Naive thymus-derived CD8-positive, alpha-beta T cell (primary cell): ENCODE measurements at places on chromosomes 11 and 22.

DNA sequence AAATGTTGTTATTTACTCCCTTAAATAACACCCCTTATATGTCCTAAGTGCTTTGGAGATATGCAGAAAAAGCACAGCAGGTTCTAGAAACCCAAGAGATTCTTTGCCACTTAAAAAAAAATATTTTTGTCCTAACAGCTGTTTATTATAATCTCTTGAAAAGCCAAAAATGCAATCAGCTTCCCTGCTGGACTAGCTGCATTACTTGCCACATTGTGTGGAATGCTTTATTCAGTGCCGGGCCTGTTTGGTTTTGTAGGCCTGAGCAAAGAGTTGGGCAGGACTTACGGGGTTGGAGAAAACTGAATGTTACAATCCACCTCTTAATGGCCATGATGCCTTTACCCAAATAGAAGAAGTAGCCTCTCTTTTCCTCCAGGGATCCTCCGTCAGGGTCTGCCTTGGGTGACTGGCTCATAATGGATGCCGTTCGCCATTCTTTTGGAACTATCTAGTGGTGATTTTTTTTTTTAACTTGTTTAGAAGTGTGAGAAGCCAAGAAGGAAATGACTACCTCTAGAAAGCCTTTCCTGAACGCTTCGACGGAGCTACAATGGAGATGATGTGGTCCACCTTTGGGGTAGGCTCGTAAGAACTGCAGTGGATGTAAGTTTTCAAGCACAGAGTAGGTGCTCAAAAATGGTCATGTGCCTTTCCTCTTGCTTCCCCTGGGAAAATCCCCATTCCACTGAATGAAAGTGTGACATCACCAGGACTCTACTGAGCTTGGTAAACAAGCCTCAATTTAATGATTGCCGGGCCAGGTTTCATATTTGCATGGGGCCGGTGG, 241.3 kb upstream of the NCAM1 start:
- no peaks in the 10 kb centered on the region for H3K4me1 ChIP-seq
- H3K36me3 ChIP-seq, result no peaks in the 10 kb centered on the region
- no peak for DNase-seq
- H3K27me3 ChIP-seq, result peaks cover 8% of the 10 kb centered on the region
- H3K4me3 ChIP-seq, result no peak overlapping the region
- H3K27ac ChIP-seq, result no peak overlapping the region

- no peaks in the 10 kb centered on the region for H3K36me3 ChIP-seq
- peak; percentile 46 for DNase-seq
- H3K4me1 ChIP-seq, result no peaks in the 10 kb centered on the region
- peaks cover 63% of the 10 kb centered on the region for H3K27me3 ChIP-seq
Measured at GRCh38 chr11:69918938-69919650, 99.9 kb upstream of the FGF3 start.

GRCh38 chr11:110311783-110312579, 15.6 kb upstream of the RDX start:
- H3K4me3 ChIP-seq, result no peak overlapping the region
- no peaks in the 10 kb centered on the region for H3K27me3 ChIP-seq
- DNase-seq, result no peak
- no peaks in the 10 kb centered on the region for H3K36me3 ChIP-seq

- H3K4me3 ChIP-seq, result no peak overlapping the region
- peaks cover 2% of the 10 kb centered on the region for H3K27me3 ChIP-seq
- H3K4me1 ChIP-seq, result no peaks in the 10 kb centered on the region
- H3K27ac ChIP-seq, result no peak overlapping the region
- H3K36me3 ChIP-seq, result no peaks in the 10 kb centered on the region
Measured at GRCh38 chr11:19674836-19675235, 37.8 kb upstream of the NAV2 start.

GRCh38 chr11:10518891-10519290, 22.1 kb downstream of the RNF141 start:
- no peak overlapping the region for H3K27ac ChIP-seq
- DNase-seq, result no peak
- H3K36me3 ChIP-seq, result no peaks in the 10 kb centered on the region
- no peaks in the 10 kb centered on the region for H3K27me3 ChIP-seq
- H3K4me1 ChIP-seq, result no peaks in the 10 kb centered on the region
- H3K4me3 ChIP-seq, result no peak overlapping the region

- no peaks in the 10 kb centered on the region for H3K27me3 ChIP-seq
- H3K4me1 ChIP-seq, result peaks cover 14% of the 10 kb centered on the region
- no peak for DNase-seq
- H3K27ac ChIP-seq, result no peak overlapping the region
- H3K36me3 ChIP-seq, result peaks cover 2% of the 10 kb centered on the region
Measured at GRCh38 chr11:120224972-120225909, 14.4 kb downstream of the OAF start.

GRCh38 chr11:6269994-6270393, 10.4 kb downstream of the CCKBR start:
- H3K4me3 ChIP-seq, result no peak overlapping the region
- peaks cover 50% of the 10 kb centered on the region for H3K27me3 ChIP-seq
- DNase-seq, result no peak
- no peak overlapping the region for H3K27ac ChIP-seq
- H3K4me1 ChIP-seq, result peaks cover 1% of the 10 kb centered on the region

GRCh38 chr22:32661737-32662586, 139.5 kb upstream of the TIMP3 start:
- H3K36me3 ChIP-seq, result no peaks in the 10 kb centered on the region
- no peak overlapping the region for H3K27ac ChIP-seq
- no peak for DNase-seq
- peaks cover 6% of the 10 kb centered on the region for H3K27me3 ChIP-seq
- no peak overlapping the region for H3K4me3 ChIP-seq

- H3K27me3 ChIP-seq, result peaks cover 2% of the 10 kb centered on the region
- no peaks in the 10 kb centered on the region for H3K4me1 ChIP-seq
- H3K36me3 ChIP-seq, result no peaks in the 10 kb centered on the region
- no peak overlapping the region for H3K27ac ChIP-seq
- no peak overlapping the region for H3K4me3 ChIP-seq
Measured at GRCh38 chr11:112694813-112695212, 266.4 kb upstream of the NCAM1 start.

DNA sequence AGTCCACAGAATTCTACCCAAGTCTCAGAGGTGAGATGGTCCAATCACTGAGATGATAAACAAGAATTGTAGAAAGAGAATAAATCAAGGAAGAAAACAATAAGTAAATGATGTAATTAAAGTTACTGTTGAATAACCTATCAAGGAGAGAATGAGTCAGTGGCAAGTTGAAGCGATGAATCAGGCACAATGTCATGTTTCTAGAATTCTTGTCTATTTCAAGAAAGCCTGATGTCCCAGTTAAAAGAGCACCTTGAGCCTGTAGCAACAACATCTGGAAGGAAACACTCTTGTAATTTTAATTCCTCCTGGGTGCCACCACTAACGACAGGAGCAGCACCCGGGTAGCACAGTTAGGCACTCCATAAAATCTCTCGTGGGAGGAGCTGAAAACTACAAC, 67.9 kb upstream of the SLC35C1 start:
- no peaks in the 10 kb centered on the region for H3K4me1 ChIP-seq
- DNase-seq, result no peak
- no peak overlapping the region for H3K4me3 ChIP-seq
- H3K27me3 ChIP-seq, result peaks cover 11% of the 10 kb centered on the region
